AG08396 (cell line): ENCODE measurements at places on chromosomes 3 and 15.

DNA sequence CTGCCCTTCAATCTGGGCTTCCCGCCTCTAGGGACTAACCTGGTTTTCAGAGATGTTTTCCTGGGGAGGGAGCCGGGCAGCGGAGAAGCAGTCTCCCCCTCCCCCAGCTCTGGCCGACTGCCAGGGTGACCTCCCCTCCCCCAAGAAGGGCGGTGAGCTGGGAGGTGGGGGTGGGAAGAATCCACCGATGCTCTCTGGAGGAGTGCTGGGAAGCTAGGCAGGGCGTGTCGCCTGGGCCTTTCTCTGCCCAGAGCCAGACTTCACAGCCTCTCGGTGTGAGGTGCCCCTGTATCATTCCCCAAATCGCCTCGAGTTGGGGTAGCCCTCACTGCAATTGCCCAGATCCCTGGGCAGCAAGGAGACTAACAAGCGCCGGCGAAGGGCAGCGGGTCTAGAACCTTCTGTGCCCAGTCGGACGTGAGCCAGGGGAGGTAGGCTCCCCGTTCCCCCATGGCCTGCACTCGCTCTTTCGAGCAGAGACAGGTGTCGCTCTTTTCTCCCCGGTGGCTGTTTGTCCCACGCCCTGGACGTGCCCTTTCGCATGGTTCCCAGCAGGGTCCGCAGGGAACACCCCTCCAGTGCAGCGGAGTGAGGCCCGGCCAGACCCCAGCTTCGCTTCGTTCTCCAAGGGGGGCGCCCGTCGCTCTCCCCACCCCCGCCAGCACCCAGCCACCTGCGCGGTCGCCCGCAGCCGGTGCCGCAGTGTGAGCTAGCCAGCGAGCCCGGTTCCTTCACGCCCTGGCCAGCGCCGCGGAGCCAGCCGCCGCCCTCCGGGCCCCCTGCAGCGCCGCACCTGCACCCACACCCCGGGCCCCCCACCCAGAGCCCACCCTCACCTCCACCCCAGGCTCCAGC is 1.1 kb downstream of the RAB6B start:
- peak; percentile 35 for DNase-seq

- DNase-seq, result no peak
These were observed 40.8 kb downstream of the KCNAB1 start for GRCh38 chr3:156161172-156161571.

DNA sequence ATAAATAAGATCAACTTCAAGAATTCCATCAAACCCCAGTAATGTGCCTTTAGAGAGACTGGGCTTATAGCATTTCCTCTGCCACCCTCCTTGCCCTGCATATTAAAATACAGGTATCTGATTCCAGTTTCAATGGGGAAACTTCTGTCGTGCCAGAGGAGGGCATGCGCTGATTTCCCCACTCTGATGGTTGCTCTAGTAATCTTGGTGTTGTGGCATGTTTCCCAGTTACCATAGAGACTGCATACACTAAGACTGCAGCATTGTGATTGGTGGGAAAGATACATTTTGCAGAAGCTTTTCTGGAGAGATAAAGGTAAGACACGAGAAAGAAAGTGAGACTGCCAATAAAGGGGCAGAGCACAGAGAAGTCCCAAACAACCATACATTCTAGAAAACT is 225.6 kb downstream of the TIGIT start:
- peak; percentile 18 for DNase-seq

DNA sequence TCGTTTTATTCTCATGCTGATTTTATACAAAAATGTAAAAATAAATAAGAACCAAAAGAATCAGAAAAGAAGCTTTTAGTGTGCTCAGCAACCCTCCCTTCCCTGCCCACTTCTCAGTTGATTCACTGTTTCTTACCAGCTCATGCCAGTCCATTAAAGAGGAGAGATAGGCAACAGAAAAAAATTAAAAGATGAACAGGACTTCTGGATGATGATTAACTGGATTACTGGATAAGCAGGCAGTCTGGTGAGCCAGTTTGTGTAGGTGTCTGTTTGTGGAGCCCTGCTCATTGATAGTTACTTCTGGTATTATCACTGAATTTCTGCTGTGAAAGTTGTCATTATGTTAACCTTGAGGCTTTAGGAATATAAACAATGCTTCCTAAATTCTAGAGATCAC is 15.1 kb upstream of the GPR171 start:
- no peak for DNase-seq

- no peak for DNase-seq
These were observed 14.2 kb downstream of the CHRM5 start for GRCh38 chr15:33982516-33982915.

GRCh38 chr15:75182187-75183131 is 19.2 kb upstream of the C15orf39 start:
- peak; percentile 10 for DNase-seq

GRCh38 chr3:127781411-127782001 is 40.8 kb downstream of the MGLL start:
- peak; percentile 44 for DNase-seq

DNA sequence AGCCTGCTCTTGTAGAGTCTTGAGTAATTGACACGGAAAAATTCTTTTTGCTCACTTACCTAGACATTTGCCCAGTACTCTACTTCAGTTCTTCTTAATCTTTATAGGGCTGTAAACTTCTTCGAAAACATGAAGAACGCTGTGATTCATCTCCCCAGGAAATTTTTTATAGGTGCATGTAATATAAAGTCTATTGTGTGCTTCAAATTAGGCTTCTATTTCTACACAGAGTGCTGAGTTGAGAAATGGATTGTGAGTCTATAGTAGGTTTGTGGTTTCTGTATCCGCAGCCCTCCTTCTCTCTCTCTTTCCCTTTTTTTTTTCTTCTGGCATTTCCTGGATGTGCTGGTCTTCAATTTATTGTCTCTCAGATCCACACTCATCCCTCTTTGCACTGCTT is 183.3 kb upstream of the DCBLD2 start:
- no peak for DNase-seq

- no peak for DNase-seq
These were observed 71.6 kb downstream of the LRTM1 start for GRCh38 chr3:54856271-54856670.

- DNase-seq, result no peak
These were observed 6.3 kb upstream of the RTP2 start for GRCh38 chr3:187708696-187709095.

DNA sequence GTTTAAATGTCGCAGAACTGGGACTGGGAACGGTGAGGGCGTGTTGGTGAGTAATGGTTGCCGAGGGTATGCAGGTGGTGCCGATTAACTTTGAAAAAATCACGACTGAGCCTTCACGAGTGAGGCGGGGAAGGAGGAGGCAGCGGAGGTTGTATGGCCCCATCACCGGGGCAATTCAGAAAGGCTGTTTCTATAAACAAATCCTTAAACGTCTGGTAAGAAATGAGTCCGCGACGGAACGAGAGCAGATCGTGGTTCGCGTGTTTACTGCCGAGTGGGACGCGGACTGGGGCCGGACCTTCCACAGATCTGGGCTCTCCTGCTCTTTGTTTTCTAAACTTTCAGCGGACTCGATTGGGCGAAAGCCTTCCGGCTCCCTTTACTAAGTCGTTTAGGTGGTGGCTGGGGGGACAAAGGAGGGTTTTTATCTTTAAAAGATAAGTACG is 2.7 kb downstream of the IGF1R start:
- DNase-seq, result peak; percentile 31

- DNase-seq, result no peak
These were observed 10.5 kb upstream of the TM4SF18 start for GRCh38 chr3:149343951-149344350.
